GM23338 (cell line): ENCODE measurements at places on chromosomes 7 and 10. TPM values are rescaled to one million over a fixed set of nuclear protein-coding genes. Genes with fewer than 3 reads are reported as not detected.
A peak's percentile ranks its signal among the peaks of the same experiment; 100 is the strongest.

The TBX20 gene
- 0.12 and 0.69 TPM in 2 replicates for total RNA-seq

The LIPK gene
- total RNA-seq: not detected in 2 replicates

The PIP gene
- total RNA-seq: not detected in 2 replicates

The VSTM4 gene
- 0.23 and 0.66 TPM in 2 replicates for total RNA-seq

The AFAP1L2 gene
- 6.5 and 7.3 TPM in 2 replicates for total RNA-seq

The LEP gene
- not detected in 2 replicates for total RNA-seq

The ZNF804B gene
- total RNA-seq: not detected in 2 replicates

The OR2A5 gene
- not detected in 2 replicates for total RNA-seq

The CC2D2B gene
- 0.24 TPM in 1 of 2 replicates, not detected in the other for total RNA-seq

The PCGF5 gene
- total RNA-seq: 6.5 and 7.7 TPM in 2 replicates

DNA sequence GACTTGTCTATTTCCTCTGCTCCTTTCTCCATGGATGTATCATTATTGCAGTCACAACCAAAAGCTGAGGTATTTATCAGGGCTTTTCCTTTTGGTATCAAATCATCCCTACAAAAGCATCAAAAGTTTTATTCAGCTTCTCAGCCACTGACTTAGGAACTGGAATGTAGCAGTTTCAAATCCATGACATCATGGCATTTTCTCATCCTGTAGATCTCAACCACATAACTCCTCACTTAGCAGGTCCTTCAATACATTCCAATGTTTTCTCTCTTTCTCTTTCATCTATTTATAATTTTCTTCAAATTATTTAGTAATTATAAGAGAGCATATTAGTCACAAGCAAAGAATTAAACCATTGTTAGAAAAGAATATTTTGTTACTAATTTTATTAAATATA is 537.4 kb upstream of the SORCS1 start:
- DNase-seq: no peak
- H3K4me3 ChIP-seq: no peak overlapping the region
- H3K36me3 ChIP-seq: no peaks in the 10 kb centered on the region

- H3K4me1 ChIP-seq: peaks cover 7% of the 10 kb centered on the region
- no peak overlapping the region for H3K27ac ChIP-seq
- DNase-seq: peak; percentile 87
- H3K36me3 ChIP-seq: no peaks in the 10 kb centered on the region
- H3K27me3 ChIP-seq: no peaks in the 10 kb centered on the region
Measured at GRCh38 chr10:121696854-121697253, 98.6 kb upstream of the FGFR2 start.

- H3K27ac ChIP-seq: no peak overlapping the region
- no peak overlapping the region for H3K4me3 ChIP-seq
- peak; percentile 71 for DNase-seq
- H3K27me3 ChIP-seq: no peaks in the 10 kb centered on the region
- H3K36me3 ChIP-seq: no peaks in the 10 kb centered on the region
- H3K4me1 ChIP-seq: no peaks in the 10 kb centered on the region
Measured at GRCh38 chr10:131860806-131861440, 39.9 kb upstream of the PPP2R2D start.

DNA sequence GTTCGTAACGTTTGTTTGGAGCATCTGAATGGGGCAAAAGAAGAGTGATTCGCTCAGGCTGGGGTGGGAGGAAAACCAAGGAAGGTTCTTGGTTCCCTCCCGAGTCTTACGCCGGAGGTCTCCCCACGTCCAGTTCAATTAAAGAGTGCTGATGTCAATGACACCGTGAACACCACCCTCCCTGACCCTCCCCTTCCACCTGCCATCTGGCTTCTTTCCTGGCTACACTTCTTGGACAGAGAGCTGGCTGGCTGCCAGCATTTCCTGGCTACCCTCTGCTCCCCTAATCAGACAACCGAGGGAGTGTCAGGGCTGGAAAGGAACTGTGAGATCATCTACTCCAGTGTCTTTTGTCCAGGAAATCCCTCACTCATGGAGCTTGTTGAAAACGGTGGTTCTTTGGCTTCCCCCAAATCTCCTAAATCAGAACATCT is 24.1 kb upstream of the FFAR4 start:
- H3K4me1 ChIP-seq: no peaks in the 10 kb centered on the region
- H3K27ac ChIP-seq: no peak overlapping the region
- H3K36me3 ChIP-seq: no peaks in the 10 kb centered on the region
- no peak for DNase-seq
- no peak overlapping the region for H3K4me3 ChIP-seq

- no peaks in the 10 kb centered on the region for H3K36me3 ChIP-seq
- H3K4me1 ChIP-seq: no peaks in the 10 kb centered on the region
- no peaks in the 10 kb centered on the region for H3K27me3 ChIP-seq
- H3K4me3 ChIP-seq: no peak overlapping the region
- DNase-seq: no peak
Measured at GRCh38 chr7:134060874-134061273, 66.3 kb upstream of the LRGUK start.

GRCh38 chr7:141198194-141198958 is 124.5 kb downstream of the TMEM178B start:
- H3K4me1 ChIP-seq: peaks cover 22% of the 10 kb centered on the region
- H3K4me3 ChIP-seq: no peak overlapping the region
- no peak overlapping the region for H3K27ac ChIP-seq
- H3K27me3 ChIP-seq: no peaks in the 10 kb centered on the region

- no peaks in the 10 kb centered on the region for H3K4me1 ChIP-seq
- no peak overlapping the region for H3K4me3 ChIP-seq
- no peak for DNase-seq
- H3K36me3 ChIP-seq: peaks cover 2% of the 10 kb centered on the region
- no peak overlapping the region for H3K27ac ChIP-seq
Measured at GRCh38 chr7:67983486-67983885, 986.9 kb downstream of the TYW1 start.

- H3K27ac ChIP-seq: no peak overlapping the region
- no peak overlapping the region for H3K4me3 ChIP-seq
- no peaks in the 10 kb centered on the region for H3K36me3 ChIP-seq
- DNase-seq: no peak
- peaks cover 13% of the 10 kb centered on the region for H3K4me1 ChIP-seq
- H3K27me3 ChIP-seq: no peaks in the 10 kb centered on the region
Measured at GRCh38 chr10:68090586-68090985, 15.5 kb upstream of the HERC4 start.

- H3K4me3 ChIP-seq: peak overlapping the region; percentile 72
- H3K4me1 ChIP-seq: no peaks in the 10 kb centered on the region
- DNase-seq: no peak
- no peaks in the 10 kb centered on the region for H3K27me3 ChIP-seq
- H3K36me3 ChIP-seq: no peaks in the 10 kb centered on the region
Measured at GRCh38 chr10:32377458-32378259, 30.7 kb upstream of the EPC1 start.

- H3K27me3 ChIP-seq: no peaks in the 10 kb centered on the region
- H3K4me3 ChIP-seq: no peak overlapping the region
- H3K4me1 ChIP-seq: peaks cover 12% of the 10 kb centered on the region
- DNase-seq: no peak
- no peak overlapping the region for H3K27ac ChIP-seq
Measured at GRCh38 chr7:133857376-133858119, 269.6 kb upstream of the LRGUK start.

GRCh38 chr10:29949411-29950011 is 109.9 kb downstream of the JCAD start:
- H3K4me1 ChIP-seq: no peaks in the 10 kb centered on the region
- no peaks in the 10 kb centered on the region for H3K27me3 ChIP-seq
- no peaks in the 10 kb centered on the region for H3K36me3 ChIP-seq
- H3K27ac ChIP-seq: no peak overlapping the region
- H3K4me3 ChIP-seq: no peak overlapping the region
- DNase-seq: no peak

DNA sequence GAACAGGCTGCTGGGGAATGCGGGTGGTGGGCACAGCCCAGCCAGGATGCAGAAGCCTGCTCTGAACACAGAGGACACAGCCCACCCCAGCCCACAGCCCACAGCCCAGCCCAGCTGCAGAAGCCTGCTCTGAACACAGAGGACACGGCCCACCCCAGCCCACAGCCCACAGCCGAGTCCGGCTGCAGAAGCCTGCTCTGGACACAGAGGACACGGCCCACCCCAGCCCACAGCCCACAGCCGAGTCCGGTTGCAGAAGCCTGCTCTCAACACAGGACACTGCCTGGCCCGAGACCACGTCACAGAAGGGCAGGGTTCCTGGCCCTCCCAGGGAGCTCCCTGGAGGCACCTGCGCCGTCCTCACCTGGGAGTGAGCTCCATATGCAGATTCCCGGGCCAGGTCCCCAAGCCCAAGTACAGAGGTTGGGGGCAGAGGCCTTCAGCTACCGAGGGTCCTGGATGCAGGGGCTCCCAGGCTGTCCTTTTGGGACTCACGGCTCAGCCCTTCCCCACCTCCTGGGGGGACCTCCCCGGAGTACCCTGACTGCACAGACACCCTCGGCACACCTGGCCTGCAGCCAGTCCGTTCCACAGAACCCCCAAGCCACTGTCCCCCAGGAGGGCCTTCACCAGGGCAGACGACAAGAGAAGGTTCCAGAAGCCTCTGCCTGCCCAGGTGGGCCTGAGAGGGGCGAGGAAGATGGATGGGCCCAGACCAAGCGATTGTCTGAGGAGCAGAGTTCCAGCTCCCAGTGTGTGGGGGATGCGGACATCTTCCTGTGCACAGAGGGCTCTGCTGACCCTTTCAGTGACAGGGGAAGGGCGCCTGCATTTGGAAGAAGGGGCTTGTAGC is 23.7 kb upstream of the FOXL3 start:
- H3K36me3 ChIP-seq: no peaks in the 10 kb centered on the region; the same call in 1 of the 2 replicates
- no peak overlapping the region for H3K27ac ChIP-seq
- H3K27me3 ChIP-seq: no peaks in the 10 kb centered on the region
- H3K4me1 ChIP-seq: no peaks in the 10 kb centered on the region

DNA sequence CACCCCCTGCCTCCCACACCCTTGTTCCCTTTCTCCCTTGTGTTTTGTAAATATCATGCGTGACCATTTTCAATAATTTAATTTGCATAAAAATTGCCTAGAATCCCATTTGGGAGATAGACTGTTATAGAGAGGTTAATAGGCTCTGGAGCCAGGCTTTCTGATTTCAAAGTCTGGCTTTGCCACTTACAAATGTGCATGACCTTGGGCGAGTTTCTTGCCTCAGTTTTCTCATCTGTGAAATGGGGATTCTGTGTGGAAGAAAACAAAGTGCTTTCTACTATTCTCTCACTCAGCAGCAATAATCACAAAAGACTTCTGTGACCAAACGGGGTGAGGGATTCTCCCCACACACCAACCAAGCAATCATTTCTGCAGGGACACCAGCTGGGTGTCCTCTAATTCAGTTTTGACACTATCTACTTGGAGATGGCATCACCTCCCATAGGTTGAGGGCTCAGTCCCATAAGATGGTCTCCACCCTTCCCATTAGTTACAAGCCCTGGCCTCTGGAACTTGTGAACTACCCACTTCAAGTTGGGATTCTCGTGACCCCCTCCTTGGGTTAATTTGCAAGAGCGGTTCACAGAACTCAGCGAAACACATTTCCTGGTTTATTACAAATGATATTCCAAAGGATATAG is 3.5 kb upstream of the ZNF22 start:
- no peak overlapping the region for H3K4me3 ChIP-seq
- no peaks in the 10 kb centered on the region for H3K27me3 ChIP-seq
- DNase-seq: no peak
- H3K36me3 ChIP-seq: no peaks in the 10 kb centered on the region
- H3K27ac ChIP-seq: no peak overlapping the region

DNA sequence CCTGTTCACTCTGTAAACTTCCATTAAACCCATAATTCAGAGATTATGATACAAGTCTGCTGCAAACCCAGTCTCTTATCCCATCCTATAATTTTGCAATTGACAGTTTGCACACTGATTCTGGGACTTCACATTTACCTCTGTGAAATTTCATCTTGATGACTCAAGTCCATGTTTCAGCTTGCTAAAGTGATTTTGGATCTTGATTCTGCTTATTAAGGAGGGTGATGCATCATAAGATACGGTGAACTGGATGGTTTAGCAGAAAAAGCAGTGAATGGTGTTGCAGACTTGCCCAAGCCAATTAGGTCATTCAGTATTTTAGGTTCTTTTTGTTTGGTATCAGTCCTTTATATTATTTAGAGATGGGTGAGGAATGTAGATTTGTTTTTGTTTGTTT is 125.5 kb upstream of the PODXL start:
- H3K4me3 ChIP-seq: no peak overlapping the region
- H3K27ac ChIP-seq: no peak overlapping the region
- no peaks in the 10 kb centered on the region for H3K4me1 ChIP-seq
- H3K36me3 ChIP-seq: no peaks in the 10 kb centered on the region
- H3K27me3 ChIP-seq: no peaks in the 10 kb centered on the region

DNA sequence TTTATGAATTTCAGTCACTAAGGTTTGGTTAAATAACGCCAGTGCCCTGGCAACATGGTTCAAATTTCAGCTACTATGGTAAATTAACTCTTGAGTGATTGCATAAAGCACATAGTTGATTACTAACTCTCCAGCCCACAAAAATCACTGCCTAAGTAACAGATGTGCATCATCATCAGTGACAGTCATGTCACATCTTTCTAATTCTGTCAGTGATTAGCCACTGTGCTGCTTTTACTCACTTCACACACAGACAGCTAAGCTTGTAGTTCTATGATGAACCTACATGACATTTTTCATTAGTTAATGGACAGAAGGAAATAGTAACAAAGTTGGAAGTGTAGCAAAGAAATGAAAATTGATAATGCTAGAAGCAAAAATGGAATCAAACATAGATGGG is 108.9 kb downstream of the DNAH11 start:
- no peaks in the 10 kb centered on the region for H3K36me3 ChIP-seq
- no peaks in the 10 kb centered on the region for H3K4me1 ChIP-seq
- H3K4me3 ChIP-seq: no peak overlapping the region

- H3K27me3 ChIP-seq: no peaks in the 10 kb centered on the region
- no peak overlapping the region for H3K4me3 ChIP-seq
- DNase-seq: no peak
- H3K27ac ChIP-seq: no peak overlapping the region
- 0 out of 2 replicates have a peak, but pooled peaks cover 5% of the 10 kb centered on the region for H3K36me3 ChIP-seq
- H3K4me1 ChIP-seq: peaks cover 1% of the 10 kb centered on the region; the same call in 1 of the 2 replicates
Measured at GRCh38 chr7:1131471-1132265, 28.3 kb downstream of the ZFAND2A start.

DNA sequence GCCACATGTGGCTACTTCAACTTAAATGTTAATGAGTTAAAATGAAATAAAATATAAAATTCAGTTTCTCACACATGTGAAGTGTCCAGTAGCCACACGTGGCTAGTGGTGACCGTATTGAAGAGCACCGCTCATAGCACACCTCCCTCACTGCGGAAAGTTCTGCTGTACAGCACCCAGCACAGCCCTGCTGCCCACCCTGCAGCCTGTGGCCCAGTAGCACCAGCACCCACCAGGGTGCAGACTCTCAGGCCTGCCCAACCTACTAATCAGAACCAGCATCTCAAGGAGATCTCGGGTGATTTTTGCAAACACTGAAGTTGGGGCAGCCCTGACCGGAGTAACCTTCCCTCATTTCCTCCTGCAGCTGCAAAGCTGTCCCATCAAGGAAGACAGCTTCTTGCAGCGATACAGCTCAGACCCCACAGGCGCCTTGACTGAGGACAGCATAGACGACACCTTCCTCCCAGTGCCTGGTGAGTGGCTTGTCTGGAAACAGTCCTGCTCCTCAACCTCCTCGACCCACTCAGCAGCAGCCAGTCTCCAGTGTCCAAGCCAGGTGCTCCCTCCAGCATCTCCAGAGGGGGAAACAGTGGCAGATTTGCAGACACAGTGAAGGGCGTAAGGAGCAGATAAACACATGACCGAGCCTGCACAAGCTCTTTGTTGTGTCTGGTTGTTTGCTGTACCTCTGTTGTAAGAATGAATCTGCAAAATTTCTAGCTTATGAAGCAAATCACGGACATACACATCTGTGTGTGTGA is 162.8 kb upstream of the LANCL2 start:
- H3K27ac ChIP-seq: no peak overlapping the region
- DNase-seq: no peak
- H3K27me3 ChIP-seq: no peaks in the 10 kb centered on the region
- H3K36me3 ChIP-seq: no peaks in the 10 kb centered on the region
- no peak overlapping the region for H3K4me3 ChIP-seq

- no peak overlapping the region for H3K27ac ChIP-seq
- no peaks in the 10 kb centered on the region for H3K36me3 ChIP-seq
- peak overlapping the region; percentile 42 for H3K4me3 ChIP-seq
- peaks cover 23% of the 10 kb centered on the region; the same call in 1 of the 2 replicates for H3K4me1 ChIP-seq
Measured at GRCh38 chr10:69407621-69408301, 9.0 kb downstream of the TACR2 start.
